ENCODE measurements at places on chromosomes 16 and 17.

- DNase-seq: no peak
Measured at GRCh38 chr17:40854175-40854814, 12.7 kb downstream of the KRT12 start.

DNA sequence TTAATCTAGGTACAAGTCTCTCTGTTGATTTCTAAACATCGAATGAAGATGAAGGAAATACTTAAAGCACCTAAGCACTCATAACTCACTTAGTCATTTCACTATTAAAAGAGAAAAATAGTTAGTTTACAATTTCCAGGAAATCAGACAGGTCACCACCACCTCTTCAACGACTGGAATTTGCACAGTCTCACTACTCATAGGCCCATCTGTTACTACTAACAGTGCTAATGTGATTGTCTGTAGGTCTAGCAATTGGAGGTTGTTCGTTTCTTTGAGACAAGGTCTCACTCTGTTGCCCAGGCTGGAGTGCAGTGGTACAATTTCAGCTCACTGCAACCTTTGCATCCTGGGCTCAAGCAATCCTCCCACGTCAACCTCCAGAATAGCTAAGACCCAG is 444.6 kb downstream of the MAF start:
- no peak for DNase-seq

DNA sequence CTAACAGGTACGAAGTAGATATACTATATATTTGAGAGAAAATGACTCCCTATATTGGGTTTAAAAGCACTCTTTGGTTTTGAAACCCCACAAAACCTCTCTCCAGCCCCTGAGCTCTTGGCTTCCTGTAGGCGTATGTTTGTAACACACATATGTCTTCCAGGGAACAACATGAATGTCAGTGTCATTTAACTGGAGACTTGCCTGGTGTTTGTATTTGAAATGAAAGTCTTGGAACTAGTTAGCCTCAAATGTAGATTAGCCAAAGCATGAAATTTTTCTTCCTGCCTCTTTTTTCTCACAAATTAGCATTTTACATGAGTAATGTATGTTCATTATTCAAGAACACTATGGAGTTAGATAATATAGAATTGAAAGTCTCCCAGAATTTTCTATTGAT is 411.8 kb upstream of the ASIC2 start:
- DNase-seq: no peak

DNA sequence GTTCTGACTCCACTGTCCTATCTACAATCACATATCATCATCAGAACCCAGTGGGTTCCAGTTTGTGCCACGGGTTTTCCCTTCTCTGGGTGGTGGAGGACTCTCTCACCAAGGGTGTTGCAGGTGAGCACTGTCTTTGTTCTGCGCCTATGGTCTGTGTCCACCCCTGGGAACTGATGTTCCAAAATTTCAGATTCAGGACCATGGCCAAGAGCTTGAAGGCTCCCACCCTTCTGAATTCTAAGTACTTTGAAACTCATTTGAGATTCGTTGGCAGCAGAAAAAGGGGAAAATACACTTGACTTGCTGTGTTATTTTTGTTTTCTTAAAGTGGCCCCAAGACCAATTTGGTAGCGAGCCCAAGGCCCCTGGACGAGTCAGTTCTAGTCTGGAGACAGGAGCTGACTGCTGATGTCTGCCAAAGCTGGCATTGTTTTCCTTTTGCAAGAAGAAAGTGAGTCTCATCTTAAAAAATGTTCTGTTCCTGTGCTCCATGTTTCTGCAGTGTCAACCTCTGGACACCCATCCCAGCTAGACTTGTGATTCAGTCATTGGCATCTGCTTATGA is 310.9 kb downstream of the HAPSTR1 start:
- DNase-seq: no peak

- no peak for DNase-seq
Measured at GRCh38 chr17:58484600-58484999, 3.6 kb downstream of the HSF5 start.

- DNase-seq: no peak
Measured at GRCh38 chr17:47252766-47253512, 688 bp upstream of the ITGB3 start.

GRCh38 chr17:64443086-64443760 is 5.7 kb upstream of the MILR1 start:
- DNase-seq: no peak

DNA sequence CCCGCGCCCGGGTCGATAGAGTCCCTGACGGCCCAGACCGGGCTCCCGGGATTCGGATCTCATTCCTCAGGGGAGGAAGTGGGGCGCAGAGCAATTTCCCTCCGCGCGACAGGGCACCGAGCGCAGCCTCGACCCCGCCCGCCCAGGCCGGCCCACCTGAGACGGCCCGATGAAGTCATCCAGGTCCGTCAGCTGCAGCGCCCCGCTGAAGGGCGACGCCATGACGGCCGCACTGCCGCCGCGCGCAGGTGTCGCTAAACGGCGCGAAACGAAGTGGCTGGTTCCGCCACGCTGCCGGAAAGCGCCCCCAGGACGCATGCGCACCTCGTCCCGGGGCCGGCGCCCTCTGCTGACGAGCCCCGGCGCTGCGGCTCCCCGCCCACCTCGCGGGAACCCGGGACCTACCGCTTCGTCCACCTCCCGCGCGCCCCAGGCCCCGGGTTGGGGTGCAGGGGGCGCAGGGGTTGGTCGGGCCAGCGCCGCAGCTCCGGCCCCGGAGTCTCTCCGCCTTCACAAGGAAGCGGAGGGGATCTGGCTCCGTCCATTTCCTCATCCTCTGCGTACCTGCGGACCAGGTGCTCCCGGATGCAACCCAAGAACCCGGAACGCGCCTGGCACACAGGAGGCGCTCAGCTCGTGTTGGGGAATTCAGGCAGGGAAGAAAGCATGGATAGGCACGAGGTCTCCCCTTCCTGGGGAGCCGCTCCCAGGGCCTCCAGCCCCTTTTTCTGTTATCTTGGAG is at the start of gene CIAO3:
TSS of gene CIAO3 (minus strand) at position 234 of the 742 bp plus-strand sequence. CDS start at position 222, 12 bp downstream.
- peak; percentile 90 for DNase-seq

GRCh38 chr16:56938664-56939513 is 6.9 kb downstream of the HERPUD1 start:
- peak; percentile 72 for DNase-seq

DNA sequence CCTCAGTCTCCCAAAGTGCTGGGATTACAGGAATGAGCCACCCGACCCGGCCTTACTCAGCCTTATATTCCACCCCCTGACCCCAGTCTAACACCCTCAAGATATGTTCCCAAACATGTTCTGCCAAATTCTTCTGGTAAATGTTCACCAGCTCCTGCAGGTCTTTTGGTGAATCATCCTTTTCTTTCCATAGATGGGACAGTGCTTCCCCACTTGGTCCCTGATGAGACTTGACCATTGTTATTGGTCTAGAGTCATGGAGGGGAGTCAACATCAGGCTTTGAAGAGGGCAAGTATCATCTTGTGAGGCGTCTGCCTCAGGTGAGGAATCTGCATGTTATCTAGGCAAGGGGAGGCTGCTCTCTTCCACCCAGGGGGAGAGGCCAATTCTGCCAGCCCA is 10.4 kb upstream of the RUNDC3A start:
- no peak for DNase-seq

DNA sequence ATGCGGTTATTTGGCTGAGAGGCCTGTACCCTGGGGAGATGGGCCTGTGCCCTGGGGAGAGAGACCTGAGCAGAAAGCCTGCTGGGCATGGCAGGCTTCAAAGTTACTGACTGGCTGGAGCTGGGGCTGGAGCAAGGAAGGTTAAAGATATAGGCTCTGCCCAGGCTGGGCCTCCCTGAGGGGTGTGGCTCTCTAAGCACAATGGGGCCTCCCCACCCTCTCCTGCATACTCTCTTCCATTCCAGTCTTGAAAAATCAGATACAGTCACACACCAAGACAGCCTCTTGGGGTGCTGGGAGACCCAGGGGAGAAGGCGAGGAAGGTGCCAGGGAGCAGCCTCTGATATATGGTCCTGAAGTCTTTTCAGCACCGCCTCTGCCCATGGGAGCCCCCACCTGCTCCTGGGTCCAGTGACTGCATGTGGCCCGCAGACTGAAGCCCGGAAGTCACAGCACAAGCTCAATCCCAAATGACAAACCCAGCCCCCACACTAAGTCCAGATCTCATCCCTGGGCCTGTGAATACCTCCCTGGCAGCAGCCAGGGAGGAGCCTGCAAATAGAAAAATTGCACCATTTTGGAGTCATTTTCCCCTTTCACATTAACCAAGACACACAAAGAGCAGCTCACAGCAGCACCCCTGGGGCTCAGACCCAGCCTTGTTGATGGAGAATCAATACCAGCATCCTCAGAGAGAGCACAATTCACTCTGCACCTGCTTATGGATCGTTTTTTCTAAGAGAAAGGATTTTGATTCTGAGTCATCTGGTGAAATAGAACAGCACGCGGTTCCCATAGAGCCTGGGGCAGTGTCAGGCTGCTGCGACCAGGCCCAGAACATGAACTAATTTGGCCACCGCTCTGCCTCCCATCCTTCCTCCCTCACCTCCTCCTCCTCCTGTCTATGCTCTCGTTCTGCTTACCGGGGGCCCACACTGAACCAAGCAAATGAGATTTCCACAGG is 25.6 kb upstream of the CACNG1 start:
- DNase-seq: no peak

DNA sequence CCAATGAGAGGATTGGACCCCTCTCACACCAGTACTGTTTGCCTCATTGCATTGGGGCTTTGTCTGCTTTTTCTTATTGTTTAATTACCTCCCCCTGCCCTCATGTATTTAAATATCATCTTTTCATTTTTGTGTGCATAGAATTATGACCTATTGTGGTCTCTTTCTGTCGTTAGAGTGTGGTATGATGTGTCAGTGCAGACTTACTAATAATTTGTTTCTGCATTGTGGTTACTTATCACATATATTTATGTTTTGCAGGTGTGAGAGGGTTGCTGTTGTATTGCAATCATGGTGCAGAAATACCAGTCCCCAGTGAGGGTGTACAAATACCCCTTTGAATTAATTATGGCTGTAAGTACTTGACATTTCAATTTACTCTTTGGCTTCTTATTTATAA is 2.5 kb downstream of the SEC14L1 start:
- no peak for DNase-seq

GRCh38 chr16:82432261-82432660 is 194.5 kb upstream of the CDH13 start:
- DNase-seq: peak; percentile 18

- DNase-seq: no peak
Measured at GRCh38 chr16:47320546-47321310, 140.1 kb downstream of the ITFG1 start.

DNA sequence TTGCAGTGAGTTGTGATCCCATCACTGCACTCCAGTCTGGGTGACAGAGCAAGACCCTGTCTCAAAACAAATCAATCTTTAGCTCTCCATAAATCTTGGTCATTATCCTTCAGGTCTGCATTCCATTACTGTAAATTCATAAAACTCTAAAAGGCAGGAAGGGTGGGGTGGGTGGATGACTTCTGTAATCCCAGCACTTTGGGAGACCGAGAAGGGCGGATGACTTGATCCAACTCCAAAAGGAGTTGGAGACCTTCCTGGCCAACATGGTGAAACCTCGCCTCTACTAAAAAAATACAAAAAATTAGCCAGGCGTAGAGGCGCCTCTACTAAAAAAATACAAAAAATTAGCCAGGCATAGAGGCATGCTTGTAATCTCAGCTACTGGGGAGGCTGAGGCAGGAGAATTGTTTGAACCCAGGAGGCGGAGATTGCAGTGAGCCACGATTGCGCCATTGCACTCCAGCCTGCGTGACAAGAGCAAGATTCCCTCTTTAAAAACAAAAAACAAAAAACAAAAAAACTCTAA is 2.2 kb upstream of the UBE2Z start:
- no peak for DNase-seq

DNA sequence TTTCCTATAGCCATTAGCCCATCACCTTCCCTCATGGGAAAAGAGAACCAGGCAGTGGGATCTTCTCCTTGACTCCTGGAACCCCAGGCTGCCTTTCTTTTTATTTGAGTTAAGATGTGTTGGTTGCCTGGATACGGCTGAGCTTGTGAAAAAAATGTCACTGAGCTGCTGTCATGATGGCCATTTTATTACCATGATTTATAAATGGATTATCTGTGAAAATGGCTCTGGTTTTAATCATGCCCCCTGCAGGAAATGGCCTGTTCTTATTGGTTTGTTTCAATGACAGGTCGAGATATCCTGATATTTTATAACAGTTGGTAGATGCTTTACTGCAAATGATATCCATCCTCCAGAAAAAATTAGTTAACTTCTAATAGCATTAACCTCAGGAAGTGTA is 640.4 kb downstream of the CDH11 start:
- no peak for DNase-seq

DNA sequence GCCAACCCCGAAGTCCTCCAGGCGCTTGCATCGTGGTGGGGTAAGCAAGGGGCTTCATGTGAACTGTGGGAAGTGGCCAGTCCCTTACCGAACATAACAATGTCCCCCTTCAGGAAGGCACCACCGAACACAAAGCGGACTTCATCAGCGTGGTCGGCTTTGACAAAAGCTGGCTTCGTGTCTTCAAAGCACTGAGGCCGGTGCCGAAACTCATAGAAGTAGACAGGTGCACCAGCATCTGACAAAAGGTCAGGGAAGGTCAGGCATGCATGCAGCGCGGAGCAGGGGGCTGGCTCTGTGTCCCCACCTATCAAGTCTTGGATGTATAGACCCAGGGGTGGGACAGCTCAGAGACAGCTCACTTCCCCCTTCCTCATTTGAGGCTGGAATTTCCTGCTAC is 16.6 kb upstream of the CES1 start:
- no peak for DNase-seq

GRCh38 chr17:2064147-2064489 is 9.2 kb downstream of the HIC1 start:
- DNase-seq: no peak

DNA sequence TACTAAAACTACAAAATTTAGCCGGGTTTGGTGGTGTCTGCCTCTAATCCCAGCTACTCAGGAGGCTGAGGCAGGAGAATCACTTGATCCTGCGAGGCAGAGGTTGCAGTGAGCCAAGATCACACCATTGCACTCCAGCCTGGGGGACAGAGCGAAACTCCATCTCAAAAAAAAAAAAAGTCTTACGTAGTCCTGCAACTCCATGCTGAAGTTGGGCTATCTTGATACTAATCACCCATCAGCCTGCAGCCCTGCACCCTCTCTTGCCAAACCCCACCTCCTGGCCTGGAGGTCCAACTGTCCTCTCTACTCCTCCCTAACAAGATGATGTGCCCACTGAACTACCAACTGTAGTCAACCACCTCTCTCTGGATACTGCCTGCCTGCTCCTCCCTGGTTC is 4.8 kb downstream of the TMEM170A start:
- DNase-seq: no peak

GRCh38 chr17:45042346-45043120 is 8.9 kb downstream of the DCAKD start:
- no peak for DNase-seq

GRCh38 chr16:11046382-11046931 is 102.1 kb downstream of the CLEC16A start:
- DNase-seq: no peak

GRCh38 chr17:49739641-49740271 is 24.2 kb downstream of the FAM117A start:
- peak; percentile 99 for DNase-seq

DNA sequence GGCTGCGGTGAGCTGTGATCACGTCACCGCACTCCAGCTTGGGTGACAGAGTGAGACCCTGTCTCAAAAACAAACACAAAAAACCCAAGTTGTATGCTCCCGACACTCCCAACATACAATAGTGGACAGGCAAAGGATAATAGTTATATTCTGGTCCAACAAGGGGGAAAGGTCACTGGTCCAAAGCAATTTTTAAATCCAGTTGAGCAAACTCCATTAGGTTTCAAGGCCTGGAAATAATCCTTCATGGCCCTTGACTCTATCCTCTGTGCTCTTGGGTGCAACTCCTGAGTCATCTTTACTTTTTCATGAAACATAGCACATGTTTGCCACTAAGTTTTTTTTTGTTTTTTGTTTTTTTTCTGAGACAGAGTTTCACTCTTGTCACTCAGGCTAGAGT is 50.3 kb upstream of the PHOSPHO1 start:
- DNase-seq: no peak
